Activated T-helper 2 cell treated with anti-CD3 and anti-CD28 coated beads, Interferon-gamma antibody, Interleukin-2, Interleukin-4, amounts not matched to agents 10 μg/mL and 5 μg/mL and 100 μg/mL, durations not matched to agents 14 hours and 24 hours and 36 hours (primary cell): ENCODE measurements at places on chromosomes 7 and 10.

DNA sequence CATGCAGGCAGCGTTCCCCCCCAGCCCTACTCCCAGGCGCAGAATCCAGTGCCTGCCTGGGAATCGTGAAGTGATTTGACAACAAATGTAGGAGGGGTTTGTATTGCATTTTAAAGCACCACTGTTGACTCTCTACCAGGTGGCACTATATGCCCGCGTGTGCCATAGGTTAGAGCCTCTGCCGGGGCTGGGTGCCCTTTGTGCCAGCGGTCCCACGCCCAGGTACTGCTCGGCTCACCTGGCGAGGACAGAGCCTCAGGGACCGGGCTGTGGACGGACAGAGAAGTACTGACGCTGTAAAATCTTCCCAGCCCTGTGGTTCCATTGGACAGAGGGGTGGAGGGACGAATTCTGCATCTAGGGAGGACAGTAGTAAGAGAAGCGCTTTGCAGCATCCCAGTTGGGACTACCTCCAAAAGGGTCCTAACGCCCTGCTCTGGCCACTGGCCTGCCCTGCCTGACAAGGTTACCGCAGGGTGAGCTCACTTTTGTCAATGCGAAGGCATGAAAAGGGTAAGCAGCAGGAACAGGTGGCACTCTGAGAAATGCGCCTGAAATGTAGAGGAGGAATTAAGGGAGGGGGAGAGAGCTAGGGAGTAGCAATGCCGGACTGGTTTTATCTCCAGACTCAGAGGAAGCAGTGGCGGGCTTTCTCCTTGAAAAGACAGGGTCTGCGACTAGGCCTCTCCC lies 788 bp upstream of the CACNA2D1 start:
- no peak overlapping the region for H3K27ac ChIP-seq
- H3K36me3 ChIP-seq: no peaks in the 10 kb centered on the region
- peaks cover 2% of the 10 kb centered on the region for H3K4me1 ChIP-seq
- peak overlapping the region; percentile 30 for H3K4me3 ChIP-seq

GRCh38 chr10:34292675-34293074 lies 522.4 kb downstream of the PARD3 start:
- no peak overlapping the region for H3K27ac ChIP-seq
- no peak for DNase-seq
- H3K4me3 ChIP-seq: no peak overlapping the region
- no peaks in the 10 kb centered on the region for H3K4me1 ChIP-seq
- no peaks in the 10 kb centered on the region for H3K36me3 ChIP-seq

DNA sequence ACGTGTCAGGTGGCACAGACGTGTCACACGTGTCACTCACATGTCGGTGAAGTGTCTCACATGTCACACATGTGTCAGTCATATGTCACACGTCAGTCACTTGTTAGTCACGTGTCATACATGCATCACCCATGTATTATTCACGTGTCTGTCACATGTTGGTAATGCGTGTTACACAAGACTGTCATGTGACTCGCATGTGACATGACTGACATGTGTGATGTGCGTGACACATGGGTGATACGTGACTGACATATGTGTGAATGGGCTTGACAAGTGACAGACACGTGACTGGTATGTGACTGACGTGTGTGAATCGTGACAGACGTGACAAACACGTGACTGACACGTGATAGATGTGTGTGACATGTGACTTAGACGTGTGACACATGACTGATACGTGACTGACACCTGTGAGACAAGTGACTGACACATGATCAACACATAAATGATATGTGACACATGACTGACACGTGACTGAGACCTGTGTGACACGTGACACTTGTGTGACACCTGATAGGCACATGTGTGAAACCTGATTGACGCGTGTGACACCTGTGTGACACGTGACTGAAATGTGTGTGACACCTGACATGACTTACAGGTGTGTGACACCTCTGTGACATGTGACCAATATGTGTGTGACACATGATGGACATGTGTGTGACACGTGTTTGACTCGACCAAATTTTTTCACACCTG lies 56.1 kb downstream of the ZNF92 start:
- no peak overlapping the region for H3K27ac ChIP-seq
- no peaks in the 10 kb centered on the region for H3K27me3 ChIP-seq
- DNase-seq: no peak

GRCh38 chr7:74324531-74325209 lies 35.5 kb downstream of the CLIP2 start:
- H3K27me3 ChIP-seq: no peaks in the 10 kb centered on the region
- peaks cover 5% of the 10 kb centered on the region for H3K4me1 ChIP-seq
- no peak for DNase-seq

DNA sequence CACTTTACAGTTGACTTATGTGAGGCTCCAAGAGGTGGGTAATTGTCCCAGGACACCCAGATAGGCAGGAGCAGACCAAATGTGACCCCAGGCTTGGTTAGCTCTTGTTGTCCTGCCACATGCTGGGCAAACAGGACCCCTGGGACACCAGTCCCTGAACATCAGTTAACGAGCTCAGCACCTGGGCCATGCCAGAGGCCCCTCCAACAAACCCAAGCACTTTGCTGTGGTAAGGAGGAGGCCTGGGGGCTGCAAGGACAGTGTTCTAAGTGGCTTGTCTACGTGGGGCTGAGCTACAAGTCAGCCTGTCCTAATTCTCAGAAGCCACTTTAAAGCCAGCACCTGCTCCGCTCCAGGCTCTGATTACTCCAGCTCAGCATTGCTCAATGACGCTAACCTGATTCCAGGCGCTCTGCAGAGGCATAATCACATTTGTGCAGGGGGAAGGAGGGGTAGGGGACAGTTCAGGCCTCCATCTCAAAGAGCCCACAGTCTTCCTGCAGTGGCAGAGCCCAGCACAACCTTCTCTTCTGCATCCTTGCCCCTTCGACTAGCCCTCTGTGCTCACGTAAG lies 57.2 kb downstream of the DDC start:
- no peak overlapping the region for H3K27ac ChIP-seq
- H3K36me3 ChIP-seq: no peaks in the 10 kb centered on the region
- H3K4me1 ChIP-seq: peaks cover 4% of the 10 kb centered on the region
- no peak for DNase-seq

GRCh38 chr7:78225534-78225933 lies 427.0 kb downstream of the PHTF2 start:
- no peak for DNase-seq
- no peaks in the 10 kb centered on the region for H3K4me1 ChIP-seq
- H3K27ac ChIP-seq: no peak overlapping the region
- no peaks in the 10 kb centered on the region for H3K27me3 ChIP-seq
- H3K36me3 ChIP-seq: no peaks in the 10 kb centered on the region

GRCh38 chr7:36874041-36874440 lies 149.7 kb upstream of the AOAH start:
- H3K36me3 ChIP-seq: peaks cover 85% of the 10 kb centered on the region
- no peak overlapping the region for H3K27ac ChIP-seq
- DNase-seq: no peak
- no peak overlapping the region for H3K4me3 ChIP-seq

DNA sequence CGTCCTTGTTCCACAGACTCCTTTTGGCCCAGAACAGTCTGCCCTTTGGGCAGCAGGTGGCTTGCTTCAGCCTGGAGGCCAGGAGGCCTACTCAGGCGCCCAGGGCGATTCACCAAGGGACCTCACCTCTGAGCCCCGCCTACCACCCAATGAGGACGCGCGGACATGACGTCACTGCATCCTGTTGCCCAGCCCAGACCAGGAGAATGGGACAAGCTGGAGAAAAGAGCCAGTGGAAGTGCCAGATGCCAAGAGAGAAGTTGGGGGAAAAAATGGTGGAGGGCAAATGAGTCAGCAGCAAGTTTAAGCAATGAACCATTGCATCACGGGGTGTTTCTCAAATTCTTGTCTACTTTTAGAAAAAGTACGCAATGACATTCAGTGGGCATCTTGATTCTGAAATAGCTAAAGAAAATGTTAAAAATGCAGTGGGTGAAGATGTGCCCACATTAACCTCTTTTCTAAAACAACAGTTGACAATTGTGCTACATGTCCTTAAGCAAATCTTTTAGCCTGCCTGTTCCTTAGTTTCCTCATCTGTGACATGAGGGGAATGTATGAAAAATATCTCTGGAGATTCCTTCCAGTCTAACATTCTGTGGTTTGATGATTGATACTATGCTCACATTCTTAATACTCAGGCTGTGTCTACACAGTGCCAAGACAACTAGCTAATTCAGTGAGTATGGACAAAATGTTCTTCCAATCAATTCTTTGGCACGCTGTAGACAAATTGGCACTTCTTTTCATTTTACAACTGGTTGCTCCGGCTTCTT lies 23.9 kb upstream of the LEP start:
- H3K4me1 ChIP-seq: no peaks in the 10 kb centered on the region
- peaks cover 27% of the 10 kb centered on the region for H3K27me3 ChIP-seq
- no peaks in the 10 kb centered on the region for H3K36me3 ChIP-seq
- no peak for DNase-seq
- H3K4me3 ChIP-seq: no peak overlapping the region

DNA sequence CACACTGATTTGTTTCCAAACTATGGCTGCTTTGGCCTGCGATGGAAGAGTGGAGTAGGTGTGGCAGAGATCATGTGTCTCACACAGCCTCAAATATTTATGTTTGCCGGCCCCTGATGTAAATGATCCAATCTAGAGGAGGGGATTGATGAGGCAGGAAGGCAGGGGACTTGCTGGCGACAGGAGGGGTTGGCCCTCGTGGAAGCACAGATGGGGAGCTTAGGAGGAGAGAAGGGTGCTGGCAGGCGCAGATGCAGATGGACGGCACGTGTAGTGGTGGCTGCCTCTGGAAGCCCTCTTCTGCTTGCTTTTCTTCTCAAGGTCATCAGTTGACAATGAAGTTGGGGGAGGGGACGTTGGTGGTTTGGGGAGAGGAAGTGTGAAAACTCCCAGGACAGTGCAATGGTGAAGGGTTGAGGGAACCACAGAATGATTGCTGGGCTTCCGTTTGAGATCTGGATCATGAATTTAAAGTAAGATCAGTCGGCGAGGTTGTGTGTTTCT lies 15.4 kb downstream of the COL13A1 start:
- no peaks in the 10 kb centered on the region for H3K36me3 ChIP-seq
- peak overlapping the region; percentile 4 for H3K4me3 ChIP-seq
- H3K27me3 ChIP-seq: peaks cover 4% of the 10 kb centered on the region
- DNase-seq: no peak
- H3K4me1 ChIP-seq: peaks cover 29% of the 10 kb centered on the region

- DNase-seq: no peak
- H3K4me3 ChIP-seq: no peak overlapping the region
- H3K27ac ChIP-seq: no peak overlapping the region
- peaks cover 26% of the 10 kb centered on the region for H3K36me3 ChIP-seq
- no peaks in the 10 kb centered on the region for H3K27me3 ChIP-seq
These were observed 18.7 kb downstream of the KIFBP start for GRCh38 chr10:69007260-69007659.

DNA sequence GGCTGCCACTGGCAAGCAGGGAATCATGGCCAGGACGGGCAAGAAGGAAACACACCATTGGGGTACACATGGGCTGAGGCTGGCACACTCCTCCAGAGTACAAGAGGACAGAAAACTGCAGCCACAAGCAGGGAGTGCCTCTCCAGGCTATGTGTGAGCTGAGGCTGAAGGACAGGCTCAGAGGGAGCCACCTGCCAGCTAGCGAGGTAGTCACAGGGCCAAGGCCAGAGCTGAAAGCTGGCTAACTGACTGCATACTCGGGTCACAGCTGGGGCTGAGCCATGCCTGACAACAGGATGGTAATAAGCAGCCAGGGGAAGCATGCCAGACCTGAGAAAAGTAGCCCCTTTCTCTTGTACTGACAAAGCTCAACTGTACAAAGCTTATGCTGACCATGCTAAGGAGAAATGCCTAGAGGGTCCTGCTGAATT lies 52.0 kb downstream of the KIF5B start:
- no peak overlapping the region for H3K4me3 ChIP-seq
- no peaks in the 10 kb centered on the region for H3K27me3 ChIP-seq
- peaks cover 6% of the 10 kb centered on the region for H3K4me1 ChIP-seq

DNA sequence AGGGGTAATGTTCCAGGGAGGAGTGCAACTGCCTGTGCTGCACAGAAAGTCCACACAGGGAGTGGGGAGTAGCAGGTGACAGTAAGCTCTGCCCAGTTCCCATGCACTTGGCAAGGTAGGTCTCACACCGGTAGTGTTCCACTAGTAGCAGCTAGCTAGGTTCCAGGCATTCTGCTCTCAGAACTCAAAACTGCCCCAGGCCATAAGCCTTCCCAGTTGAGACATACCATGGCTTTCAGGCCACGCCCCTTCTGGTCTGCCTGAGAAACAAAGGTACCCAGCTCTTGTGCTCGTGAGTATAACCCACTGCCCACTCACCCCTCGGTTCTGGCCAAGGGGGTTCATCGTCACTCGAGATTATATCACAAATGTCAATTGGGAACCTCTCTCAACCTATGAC lies 12.6 kb downstream of the CASP7 start:
- H3K36me3 ChIP-seq: peaks cover 89% of the 10 kb centered on the region
- H3K4me3 ChIP-seq: no peak overlapping the region
- peaks cover 27% of the 10 kb centered on the region for H3K4me1 ChIP-seq
- no peaks in the 10 kb centered on the region for H3K27me3 ChIP-seq
